Caki2 (cell line): ENCODE measurements at places on chromosomes 5 and 9. TPM values are rescaled to one million over a fixed set of nuclear protein-coding genes. Genes with fewer than 3 reads are reported as not detected.

DNA sequence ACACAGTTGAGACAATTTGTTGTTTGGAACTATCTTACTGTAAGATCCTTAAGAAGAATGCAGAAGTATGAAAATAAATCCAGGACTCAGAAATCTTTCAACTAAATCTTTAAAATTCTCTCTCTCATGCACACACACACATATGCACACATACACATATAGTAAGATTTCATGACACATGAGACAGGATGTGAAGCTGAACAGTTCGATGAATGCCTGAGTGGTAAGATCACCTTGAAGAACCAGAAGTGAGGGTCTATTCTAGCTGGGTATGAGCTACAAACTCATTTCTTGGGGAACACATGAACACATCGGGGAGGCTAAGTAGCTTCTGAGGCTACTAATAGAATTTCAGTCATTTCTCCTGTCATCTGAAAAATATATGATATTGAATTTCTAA lies 153.6 kb downstream of the TMC1 start:
- no peak for DNase-seq

GRCh38 chr5:62432621-62433064 lies 20.1 kb downstream of the IPO11 start:
- no peak for DNase-seq

DNA sequence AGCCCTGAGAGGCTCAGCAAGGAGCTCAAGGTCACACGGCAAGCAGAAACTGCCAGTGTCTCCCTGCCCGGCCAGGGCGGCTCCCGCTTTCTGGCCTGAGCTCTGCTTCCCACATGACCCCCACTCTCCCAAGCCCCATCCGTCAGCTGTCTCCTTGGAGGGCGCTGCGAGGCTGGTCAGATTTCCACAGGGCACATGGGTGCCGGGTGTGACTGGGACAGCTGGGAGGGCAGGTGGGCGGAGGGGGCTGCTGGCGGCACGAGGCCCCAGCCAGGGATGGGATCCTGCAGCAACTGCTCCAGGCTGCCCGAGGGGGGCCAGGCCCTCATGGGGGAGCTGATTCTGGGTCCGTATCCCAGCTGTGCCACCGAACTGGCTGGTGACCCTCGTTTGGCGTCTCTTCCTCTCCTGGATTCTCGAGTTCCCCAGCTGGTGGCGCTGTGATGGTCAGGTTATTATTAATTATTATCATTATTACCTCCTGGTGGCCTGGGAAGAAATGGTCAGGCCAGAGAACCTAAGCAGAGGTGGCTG lies 12.9 kb upstream of the WDR38 start:
- no peak for DNase-seq

DNA sequence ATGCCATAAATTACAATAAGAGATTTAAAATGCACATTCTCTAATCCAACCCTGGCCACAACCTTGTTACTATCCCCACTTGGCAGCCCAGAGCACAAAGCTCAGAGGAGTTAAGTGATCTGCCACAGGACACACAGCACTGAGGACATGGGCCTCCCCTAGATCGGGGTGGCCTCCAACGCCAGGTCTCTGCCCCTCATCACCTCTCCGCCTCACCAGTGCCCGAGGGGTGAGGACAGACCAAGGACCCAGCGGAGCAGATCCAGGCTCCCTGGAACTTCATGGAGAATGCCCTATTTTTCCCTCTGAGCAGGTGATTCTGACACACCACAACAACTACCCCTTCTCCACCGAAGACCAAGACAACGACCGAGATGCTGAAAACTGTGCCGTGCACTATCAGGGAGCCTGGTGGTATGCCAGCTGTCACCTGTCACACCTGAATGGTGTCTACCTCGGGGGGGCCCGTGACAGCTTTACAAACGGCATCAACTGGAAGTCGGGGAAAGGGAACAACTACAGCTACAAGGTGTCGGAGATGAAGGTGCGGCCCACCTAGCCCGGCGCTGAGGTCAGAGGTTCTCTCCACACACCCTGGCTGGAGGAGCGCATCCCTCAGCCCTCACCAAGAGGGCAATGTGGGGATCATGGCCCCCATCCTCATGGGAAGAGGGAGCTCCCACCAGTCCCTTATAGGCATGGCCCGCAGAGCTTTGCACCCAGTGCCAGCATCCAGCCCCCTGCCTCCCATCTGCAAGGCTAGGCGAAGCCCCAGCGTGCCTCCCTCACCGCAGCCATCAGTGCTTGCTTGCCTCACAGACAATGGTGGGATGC lies 12.5 kb upstream of the FCN2 start:
- DNase-seq = no peak

Gene PCDHGA5
- 0.24 TPM in 1 of 2 replicates, not detected in the other for total RNA-seq

Gene SEMA6A
- total RNA-seq = 0.32 and 2.2 TPM in 2 replicates

Gene PCDHGB4
- not detected in 2 replicates for total RNA-seq
